Inflammatory macrophage treated with lipopolysaccharide for 1 hour (primary cell): ENCODE measurements at places on chromosomes 6 and 20.

GRCh38 chr6:99350573-99350972 is 1.1 kb upstream of the FAXC start:
- no peak for DNase-seq

- no peak for DNase-seq
Observed at GRCh38 chr6:139742671-139743070, 368.2 kb upstream of the CITED2 start.

GRCh38 chr20:56843817-56844216 is 214.7 kb downstream of the TFAP2C start:
- no peak for DNase-seq

DNA sequence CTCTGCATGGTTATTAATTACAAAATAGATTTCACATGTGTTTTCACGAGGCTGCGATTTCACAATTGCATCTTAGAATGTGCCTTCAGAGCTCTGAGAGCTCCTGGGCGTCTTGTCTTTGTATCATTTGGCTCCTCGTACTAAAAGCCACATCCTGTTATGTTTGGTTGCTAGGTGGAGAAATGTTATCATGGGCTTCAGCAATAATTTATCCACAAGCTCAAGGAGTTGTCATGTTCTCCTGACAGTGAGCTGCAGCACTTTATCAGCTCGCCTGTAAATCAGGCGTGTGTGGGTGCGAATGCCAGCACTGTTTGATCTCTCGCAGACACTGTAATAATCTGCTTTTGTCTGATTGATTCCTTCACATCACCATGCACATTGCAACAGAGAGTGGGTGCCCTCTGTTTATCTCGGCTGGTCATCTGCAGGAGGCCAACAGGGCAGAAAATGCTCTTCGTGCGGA is 218.6 kb upstream of the ZFP64 start:
- no peak for DNase-seq

DNA sequence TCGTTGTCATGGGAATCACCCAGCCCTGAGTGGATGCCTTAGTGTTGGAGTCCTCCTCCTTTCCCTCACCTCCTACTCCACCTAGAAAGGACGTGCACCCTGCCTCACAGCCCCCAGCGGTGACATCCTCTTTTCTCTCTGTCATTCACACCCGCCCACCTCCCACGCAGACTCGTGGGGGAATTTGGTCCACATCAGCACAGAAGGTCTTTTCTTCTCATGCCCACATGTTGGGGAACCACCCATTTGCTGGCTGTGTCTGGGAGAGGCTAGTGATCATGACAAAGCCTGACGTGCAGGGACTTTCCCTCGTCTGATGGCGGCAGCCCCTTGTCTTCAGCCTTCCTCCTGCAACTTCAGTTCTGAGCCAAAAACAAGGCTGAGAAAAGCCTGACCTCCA is 96.0 kb upstream of the CNKSR3 start:
- peak; percentile 96 for DNase-seq

DNA sequence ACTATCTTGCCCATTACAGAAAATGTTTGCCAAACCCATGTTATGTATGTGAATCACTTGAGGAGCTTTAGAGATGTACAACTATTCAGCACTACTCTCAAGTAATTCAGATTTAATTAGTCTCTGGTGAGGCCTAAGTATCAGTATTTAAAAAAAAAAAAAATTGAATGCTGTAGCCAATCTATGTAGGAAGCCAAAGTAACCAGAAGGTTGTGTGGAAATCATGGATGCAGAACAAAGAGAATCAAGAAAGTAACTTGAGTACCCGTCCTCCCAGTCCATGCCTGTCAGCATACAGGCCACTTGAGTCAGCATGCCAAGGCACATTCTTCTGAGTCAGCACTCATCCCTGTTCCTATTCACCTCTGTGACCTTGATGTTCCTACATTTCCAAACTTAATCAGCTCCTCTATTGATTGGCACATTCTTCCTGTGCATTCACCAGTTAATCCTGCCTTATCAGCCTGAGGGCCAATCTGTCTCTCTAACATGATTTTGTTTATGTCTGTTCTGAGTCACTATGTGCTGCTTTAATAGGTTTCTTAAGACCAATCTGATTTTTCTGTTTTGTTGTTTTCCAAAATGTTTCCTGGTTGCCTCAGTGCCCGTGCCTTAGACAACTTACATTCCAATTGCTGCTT is 165.6 kb downstream of the KCNQ5 start:
- DNase-seq: no peak

- DNase-seq: no peak
Observed at GRCh38 chr20:1815502-1816085, 79.6 kb upstream of the SIRPA start.

- no peak for DNase-seq
Observed at GRCh38 chr6:143482593-143482992, 28.9 kb downstream of the FUCA2 start.

DNA sequence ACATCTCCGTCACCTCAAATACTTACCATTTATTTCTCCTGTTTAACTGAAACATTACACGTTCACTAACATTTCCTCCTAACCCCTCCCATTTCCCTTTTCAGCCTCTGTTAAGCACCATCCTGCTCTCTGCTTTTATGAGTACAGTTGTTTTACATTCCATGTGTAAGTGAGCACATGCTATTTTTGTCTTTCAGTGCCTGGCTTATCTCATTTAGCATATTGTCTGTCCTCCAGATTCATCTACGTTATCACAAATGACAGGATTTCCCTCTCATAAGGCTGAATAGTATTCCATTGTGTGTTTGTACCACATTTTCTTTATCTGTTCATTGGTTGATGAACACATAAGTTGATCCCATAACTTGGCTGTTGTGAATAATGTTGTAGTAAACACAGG is 22.7 kb downstream of the TAF11 start:
- DNase-seq: no peak

- DNase-seq: no peak
Observed at GRCh38 chr6:124283486-124283885, 479.8 kb downstream of the NKAIN2 start.

DNA sequence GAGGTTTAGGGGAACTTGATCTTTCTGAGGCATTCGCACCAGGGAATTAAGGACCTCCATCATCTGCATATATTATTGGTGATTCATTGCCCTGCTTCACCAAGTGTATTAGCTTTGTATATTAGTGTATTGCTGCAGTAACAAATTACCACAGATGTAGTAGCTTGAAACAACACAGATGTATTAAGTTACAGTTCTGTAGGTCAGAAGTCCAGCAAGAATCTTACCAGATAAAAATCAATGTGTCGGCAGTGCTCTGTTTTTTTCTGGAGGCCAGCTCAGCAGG is 65.8 kb downstream of the HMGN3 start:
- DNase-seq: no peak

- peak; percentile 49 for DNase-seq
Observed at GRCh38 chr20:33689973-33690372, 3.8 kb upstream of the E2F1 start.

- DNase-seq: no peak
Observed at GRCh38 chr20:3716195-3716834, 3.9 kb upstream of the SIGLEC1 start.

- DNase-seq: no peak
Observed at GRCh38 chr20:38216201-38216600, 44.3 kb downstream of the KIAA1755 start.

DNA sequence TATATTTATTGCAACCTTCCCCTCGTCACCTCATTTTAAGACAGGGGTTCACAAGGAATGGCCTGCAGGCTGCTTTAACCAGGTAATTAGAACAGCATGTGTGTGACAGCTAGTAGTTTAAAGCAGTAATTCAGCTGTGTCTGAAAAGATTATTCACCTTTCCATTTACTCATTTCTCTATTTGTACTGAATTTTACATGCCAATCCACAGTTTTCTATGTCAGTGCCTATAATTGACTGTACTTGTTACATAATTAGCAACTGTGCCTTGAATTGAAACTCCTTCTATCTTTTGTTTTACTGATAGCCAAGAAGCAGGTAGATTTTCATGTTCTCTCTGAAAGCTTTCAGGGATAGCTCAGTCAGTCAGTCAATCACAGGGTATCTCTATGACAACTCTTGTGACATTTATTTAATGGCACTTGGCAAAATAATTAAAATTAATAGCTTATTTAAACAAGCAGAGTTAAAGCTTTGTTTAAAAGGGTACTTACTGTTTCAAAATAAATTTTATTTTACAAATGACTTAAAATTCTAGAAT is 214.0 kb downstream of the ZFAND3 start:
- DNase-seq: no peak

GRCh38 chr20:22752324-22752723 is 168.0 kb upstream of the FOXA2 start:
- no peak for DNase-seq
